RWPE2 (cell line): ENCODE measurements at places on chromosomes 7 and 10.

GRCh38 chr7:96707901-96708774 lies 1.5 kb downstream of the SEM1 start:
- DNase-seq: no peak

DNA sequence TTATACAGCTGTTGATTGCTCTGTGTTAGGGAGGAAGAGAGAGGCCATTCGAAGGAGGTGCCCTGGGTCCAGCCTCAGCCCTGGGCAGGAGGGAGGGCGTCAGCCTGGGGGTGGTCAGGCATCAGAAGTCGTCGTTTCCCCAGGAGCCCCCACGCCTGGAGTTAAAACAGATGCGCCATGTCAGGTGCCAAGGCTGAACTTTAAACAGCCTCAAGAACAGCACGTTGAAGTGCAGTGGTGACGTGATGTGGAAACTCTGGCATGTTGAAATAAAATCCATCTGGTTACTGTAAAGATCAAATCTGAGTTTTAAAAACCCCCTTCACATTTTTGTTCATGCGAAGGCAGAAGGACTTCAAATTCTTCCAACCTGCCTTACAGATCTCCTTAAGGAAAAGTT lies 128.4 kb upstream of the PPP2R2D start:
- peak; percentile 27 for DNase-seq

DNA sequence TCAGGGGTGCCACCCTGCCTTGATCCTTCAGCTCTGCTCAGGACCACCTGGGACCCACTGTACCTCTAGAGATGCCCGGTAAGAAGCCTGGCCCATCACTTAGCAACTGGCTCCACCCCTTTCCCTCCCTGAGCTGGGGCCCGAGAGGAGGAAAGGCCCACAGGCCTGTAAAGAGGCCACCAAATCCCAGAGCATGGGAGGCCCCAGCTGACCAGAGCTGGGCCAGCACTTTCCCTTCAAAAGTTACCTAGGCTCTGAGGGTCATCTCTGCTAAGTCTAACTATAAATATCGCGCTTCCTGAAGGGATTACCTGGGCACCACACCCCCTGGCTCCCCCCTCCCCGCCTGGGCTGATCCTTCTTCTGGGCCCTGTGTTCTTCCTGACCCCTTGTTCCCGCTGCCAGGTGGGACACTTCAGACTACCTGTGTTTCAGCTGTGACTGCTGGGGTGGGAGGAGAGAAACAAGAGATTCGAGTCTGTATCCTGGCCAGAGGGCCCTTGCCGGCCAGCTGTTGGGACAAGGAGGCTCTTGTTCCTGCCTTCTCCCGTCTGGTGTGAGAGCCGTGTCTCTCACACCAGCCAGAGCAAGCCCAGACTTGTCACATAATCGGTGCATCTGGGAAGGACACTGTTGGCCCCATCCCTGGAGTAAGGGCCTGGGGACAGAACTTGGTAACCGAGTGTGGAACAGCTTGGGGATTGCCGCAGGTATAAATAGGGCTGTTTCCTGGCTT lies 22.8 kb upstream of the ANKRD2 start:
- no peak for DNase-seq

DNA sequence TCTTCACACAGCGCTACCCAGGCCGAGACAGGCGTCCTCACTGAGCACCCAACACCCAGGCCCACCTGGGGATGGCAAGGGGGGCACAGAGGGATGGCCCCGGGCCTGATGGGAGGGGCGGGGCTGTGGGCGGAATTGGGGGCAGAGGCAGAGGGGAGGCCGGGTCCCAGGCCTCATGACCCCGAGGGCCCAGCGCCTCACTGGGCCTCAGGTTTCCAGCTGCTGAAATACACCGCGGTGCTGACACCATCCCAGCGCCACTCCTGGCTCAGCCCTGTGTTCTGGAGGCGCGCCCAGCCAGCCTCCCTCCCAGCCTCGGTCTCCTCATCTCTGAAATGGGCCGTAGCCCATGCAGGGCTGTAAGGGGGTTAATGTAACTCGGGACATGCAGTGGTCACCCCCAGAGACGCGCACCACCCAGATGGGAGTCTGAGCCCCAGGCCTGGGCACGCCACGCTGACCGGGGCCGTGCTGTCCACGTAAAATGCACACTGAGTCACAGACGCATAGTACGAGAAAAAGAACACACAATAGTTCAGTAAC lies 82.3 kb downstream of the UNCX start:
- DNase-seq: no peak

- peak; percentile 67 for DNase-seq
These were observed 31.5 kb upstream of the NRP1 start for GRCh38 chr10:33365871-33366411.

GRCh38 chr7:5432691-5433090 lies 9.1 kb upstream of the TNRC18 start:
- no peak for DNase-seq
